ENCODE measurements at places on chromosomes 16 and 17.
A peak's percentile ranks its signal among the peaks of the same experiment; 100 is the strongest.

- no peak for DNase-seq
Observed at GRCh38 chr17:52228823-52229222, 70.3 kb upstream of the CA10 start.

GRCh38 chr17:27756467-27757371 lies 43.6 kb downstream of the NOS2 start:
- no peak for DNase-seq

- DNase-seq = peak; percentile 84
Observed at GRCh38 chr17:59155439-59156177, at the start of gene PRR11. Gene PRR11 (plus strand): TSS chr17:59155746. CDS start chr17:59169753, 14,007 bp downstream.

DNA sequence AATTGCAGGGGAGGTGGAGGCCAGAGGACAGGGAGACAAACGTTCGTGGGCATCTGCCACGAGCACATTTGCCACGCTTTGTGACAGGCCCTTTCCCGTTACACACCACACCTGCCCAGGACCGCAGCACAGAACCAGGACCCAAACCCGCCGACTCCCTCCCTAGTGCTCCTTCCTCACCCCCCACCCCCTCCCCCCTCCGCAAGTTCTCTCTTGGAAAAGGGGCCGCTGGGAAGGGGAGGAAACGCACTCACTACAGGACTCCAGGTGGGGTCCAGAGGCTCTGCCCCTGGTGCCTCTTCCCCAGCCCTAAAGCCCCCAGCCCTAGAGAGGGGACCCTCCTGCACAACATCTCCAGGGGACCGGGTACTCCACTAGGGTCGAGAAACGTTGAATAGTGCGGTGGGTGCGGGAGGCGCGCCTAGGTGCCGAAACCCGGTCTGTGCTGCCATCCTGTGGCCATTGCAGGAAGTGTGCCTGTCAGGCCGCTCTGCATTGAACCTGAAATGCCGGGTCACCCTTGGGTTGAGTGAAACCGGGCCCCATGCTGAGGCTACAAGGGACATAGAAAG lies 21.9 kb upstream of the EIF1 start:
- peak; percentile 74 for DNase-seq

DNA sequence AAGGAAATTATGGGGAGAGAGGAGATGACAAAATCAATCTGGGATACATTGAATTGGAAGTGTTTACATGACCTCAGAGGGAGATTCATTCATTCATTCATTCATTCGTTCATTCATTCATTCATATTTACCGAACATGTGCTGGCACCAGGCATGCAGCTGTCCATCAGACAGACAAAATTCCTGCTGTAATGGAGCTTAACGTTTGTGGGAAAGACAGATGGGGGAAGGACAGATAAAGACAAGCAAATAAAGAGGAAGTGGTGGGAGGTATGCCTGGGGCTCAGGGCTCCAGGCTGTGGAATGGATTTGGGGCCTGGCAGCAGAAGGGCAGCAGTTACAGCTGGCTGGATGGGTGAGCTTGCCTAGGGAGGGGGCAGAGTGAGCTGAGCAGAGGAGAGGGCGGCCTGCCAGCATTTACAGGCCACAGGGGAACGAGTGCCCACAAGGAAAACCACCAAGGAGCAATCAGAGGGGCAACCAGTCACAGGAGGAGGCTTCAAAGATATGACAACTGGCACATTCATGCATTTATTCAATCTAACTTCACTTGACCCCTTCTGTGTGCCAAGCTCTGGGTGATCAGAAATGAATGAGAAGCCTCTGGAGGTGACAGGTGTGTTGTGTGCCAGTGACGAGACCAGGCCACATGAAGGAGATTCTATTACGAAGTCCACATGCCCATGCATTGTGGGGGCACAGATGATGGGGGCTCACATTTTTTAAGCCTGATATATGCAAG lies 48.5 kb downstream of the ARHGAP27 start:
- no peak for DNase-seq

DNA sequence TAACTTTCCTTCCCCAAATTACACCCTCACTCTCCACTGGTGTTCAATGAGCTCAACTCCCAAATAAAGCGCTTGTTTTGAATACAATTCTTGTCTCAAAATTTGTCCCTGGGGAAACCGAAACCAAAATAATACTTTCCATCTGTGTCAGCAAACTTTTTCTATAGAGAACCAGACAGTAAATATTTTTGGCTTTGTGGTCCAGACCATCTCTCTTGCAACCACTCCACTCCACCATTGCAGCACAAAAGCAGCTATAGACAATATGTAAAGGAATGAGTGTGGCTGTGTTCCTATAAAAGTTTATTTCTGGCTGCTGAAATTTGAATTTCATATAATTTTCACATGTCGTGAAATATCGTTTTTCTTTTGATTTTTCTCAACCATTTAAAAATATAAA lies 84.6 kb upstream of the ERCC4 start:
- DNase-seq = no peak

DNA sequence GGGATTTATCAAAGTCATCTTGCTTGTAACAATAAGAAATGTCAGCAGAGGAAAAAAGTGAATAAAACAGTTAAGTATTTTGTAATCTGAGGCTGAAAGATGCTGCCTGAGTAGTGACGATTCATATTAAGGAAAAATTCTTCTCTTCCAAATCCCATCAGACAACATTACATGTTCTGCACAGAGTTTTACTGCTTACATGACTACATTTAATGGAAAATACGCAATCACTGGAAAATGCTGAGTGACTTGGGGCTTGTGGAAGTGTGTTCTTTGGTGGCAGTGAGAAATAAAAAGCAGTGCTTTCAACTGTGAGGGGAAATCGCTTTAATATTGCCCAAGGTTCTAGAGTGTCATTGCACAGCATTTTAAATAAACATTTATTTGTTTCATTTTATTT lies 1025.2 kb upstream of the GOT2 start:
- no peak for DNase-seq

- DNase-seq = no peak
Observed at GRCh38 chr17:31198026-31198425, 99.0 kb downstream of the OMG start.

DNA sequence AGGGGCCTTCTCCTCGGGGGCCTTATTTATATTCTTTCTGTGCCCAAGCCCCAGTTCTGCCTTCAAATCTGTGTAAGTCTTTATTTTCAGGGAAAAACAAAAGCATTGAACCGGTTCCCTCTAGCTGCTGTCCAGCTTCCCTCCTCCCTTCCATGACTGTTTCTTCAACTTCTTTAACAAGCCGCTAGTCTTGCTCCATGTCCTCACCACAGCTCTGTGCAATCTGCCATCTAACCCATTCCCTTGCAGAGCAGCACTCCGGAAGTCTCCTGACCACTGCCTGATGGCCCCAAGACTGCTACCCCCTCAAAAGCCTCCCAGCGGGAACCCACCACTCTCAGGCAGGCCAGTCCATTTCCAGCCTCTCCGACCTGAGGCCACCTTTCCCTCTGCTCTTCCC lies 16.9 kb downstream of the EMC8 start:
- DNase-seq = no peak

GRCh38 chr17:74356646-74357465 lies 4.8 kb downstream of the BTBD17 start:
- no peak for DNase-seq

GRCh38 chr16:46789499-46790414 lies 41.2 kb downstream of the C16orf87 start:
- DNase-seq = peak; percentile 70

DNA sequence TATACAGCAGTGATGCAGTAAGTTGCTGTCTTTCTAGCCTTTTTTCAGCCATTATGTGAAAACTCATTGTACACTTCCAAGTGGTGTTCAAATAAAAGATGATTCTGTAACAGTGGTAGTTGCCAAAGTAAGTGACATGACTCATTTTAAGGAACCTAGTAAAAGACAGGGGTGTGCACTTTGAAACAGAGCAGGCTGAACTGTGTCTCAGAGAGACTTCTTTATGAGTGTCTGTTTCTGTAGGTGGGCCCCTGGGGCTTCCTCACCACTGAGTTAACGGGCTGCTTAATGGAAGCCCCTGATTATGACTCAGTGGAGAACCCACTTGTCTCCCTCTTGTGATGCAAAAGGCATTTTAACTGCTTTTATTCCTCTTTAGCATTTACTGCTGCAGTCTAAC lies 147.3 kb downstream of the PCTP start:
- no peak for DNase-seq

DNA sequence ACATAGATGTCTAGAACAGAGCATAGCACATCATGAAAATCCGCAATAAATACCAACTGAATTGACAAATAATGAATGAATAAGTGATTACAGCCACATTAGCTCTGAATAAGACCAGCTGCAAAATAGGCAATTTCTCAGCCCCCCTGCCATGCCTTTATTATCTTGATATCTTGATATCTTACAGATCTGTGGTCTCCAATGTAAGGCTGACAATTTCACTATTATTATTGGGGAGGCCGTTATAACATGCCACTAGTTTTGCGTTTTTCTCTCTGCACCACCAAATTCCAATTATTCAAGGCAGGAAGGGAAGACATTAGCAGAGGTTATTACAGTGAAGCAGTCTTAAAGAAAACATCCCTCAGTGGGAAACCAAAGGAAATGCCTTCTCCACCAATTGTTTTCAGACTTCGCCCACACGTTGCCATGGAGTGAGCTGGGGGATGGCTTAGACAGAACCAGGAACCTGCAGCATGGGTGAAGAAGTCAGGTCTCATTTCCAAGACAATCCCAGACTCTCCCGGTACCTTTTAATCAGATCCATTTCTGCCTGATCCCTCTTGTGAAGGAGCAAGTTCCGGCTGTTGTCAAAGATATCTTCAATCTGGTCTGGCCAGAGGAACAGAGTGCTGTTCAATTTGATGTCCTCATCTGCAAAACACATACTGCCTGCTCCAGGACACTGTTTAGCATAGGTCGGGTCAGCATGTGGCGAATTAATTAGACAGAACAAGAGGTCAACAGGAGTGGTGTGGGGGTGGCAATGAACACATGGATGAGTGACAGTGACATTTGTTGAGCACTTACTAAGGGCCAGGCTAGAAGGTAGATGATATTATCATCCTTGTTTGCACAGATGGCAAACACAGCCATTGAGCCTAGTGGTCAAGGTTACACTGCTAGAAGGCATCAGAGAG lies 46.4 kb downstream of the DNAH3 start:
- DNase-seq = no peak

DNA sequence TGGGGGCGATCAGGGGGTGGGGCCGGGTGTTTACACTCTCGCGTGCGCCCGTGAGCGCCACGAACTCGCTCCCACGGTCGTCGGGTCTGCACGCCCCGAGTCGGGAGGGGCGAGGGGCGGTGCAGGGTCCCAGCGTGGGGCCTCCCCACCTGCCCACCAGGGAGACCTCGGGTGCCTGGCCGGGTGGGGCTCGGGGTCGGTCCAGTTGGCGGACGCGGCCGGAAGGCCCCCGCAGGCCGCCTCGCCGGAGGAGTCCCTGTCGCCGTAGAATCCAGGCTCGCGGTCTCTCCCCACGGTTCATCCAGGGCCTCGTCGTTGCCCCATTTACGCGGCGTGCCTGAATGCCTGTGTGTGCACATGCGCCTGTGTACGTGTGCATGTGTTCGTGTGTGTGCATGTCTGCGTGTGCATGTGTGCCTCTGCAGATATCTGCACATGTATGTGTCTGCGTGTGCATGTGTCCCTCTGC lies 510 bp upstream of the RAB40B start:
- no peak for DNase-seq

DNA sequence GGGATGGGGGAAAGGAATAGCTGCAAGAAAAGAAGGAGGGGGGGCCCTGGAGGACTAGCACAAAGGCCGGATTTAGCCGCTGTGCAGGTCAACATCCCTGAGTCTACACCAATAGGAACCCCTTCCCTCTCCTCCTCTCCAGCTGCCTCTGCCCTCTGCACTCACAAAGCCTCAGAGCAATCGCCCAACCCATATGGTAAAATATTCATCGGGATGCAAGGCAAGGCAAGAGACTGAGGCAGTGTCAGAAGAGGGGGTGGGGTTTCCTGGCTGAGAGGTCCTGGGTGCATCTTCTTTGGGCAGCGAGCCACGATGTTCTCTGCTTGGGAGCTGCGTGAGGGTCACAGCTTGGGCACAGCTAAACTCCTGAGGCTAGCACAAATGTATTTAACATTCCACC lies 115.5 kb upstream of the NLRP1 start:
- DNase-seq = no peak

GRCh38 chr17:77510133-77510796 lies 369.5 kb downstream of the SEC14L1 start:
- DNase-seq = no peak

- no peak for DNase-seq
Observed at GRCh38 chr16:77894162-77894561, 105.8 kb downstream of the VAT1L start.

DNA sequence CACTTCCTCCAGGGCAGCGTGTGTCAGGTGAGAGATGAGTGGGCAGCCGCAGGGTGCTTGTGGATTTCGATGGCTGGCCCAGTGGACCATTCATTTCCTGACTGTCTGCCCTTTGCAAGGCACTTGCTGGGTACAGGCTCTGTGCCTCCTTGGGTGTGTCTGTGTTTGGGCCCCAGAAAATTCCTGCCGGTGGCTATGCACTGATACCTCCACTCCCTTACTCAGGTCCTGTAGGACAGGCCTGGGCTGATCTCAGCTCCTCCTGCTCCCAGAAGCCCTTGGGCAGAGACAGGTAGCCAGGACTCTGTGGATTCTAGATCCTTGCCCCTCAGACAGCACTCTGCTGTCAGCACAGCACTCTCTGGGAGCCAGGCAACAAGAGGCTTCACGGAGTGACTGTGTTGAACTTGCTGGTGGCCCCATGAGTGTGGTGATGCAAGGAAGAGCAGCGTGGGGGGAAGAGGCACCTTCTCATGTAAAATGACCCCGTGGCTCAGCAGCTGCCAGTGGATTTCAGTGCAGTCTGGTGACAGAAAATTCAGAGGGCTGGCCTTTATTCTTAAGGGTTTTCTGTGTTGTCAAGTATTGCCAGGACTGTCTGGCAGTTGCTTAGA lies 29.0 kb downstream of the PGS1 start:
- no peak for DNase-seq

DNA sequence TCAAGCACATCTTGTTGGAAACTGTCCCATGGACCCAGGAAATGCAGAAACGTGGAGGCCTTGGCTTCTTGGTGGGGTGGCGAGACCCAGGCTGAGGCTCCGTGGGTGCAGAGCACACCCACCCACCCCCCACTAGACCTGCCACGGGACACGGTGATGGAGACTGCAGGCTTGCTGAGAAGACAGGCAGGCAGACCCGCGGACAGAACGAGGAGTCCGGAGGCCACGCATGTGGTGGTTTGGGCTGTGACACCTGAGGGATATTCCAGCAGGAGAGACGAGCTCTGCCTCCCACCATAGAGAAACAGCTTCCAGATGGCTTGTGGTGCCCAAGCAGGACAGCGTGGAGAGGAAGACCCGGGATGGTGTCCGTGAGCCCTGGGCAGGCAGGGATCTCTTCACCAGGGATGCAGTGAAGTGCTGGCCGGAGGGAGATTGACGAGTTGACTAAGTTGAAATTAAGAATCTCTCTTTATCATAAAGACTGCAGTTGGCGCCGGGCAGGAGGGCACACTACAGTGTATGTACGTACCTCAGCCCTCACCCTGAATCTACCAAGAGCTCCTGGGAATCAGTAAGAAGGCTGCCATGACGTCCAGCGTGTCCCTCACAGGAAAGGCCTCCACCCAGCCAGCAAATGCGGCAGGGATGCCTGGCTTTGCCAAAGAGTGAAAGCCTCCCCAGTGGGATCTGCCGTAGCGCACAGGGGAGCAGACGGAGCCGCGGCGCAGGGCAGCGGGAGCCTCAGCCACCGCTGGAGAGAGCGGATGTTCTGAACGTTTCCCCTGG lies 8.2 kb downstream of the UBE2I start:
- DNase-seq = no peak
